ENCODE measurements at places on chromosomes 3 and 15. TPM values are rescaled to one million over a fixed set of nuclear protein-coding genes. Genes with fewer than 3 reads are reported as not detected.

WDR49 gene
- total RNA-seq, result 13.9 TPM

- no peaks in the 10 kb centered on the region for H3K27me3 ChIP-seq
- peaks cover 18% of the 10 kb centered on the region for H3K4me1 ChIP-seq
- no peaks in the 10 kb centered on the region for H3K36me3 ChIP-seq
- H3K4me3 ChIP-seq, result no peak overlapping the region
- H3K27ac ChIP-seq, result no peak overlapping the region
- DNase-seq, result no peak
Measured at GRCh38 chr15:91886878-91887277, 33.4 kb downstream of the SLCO3A1 start.

DNA sequence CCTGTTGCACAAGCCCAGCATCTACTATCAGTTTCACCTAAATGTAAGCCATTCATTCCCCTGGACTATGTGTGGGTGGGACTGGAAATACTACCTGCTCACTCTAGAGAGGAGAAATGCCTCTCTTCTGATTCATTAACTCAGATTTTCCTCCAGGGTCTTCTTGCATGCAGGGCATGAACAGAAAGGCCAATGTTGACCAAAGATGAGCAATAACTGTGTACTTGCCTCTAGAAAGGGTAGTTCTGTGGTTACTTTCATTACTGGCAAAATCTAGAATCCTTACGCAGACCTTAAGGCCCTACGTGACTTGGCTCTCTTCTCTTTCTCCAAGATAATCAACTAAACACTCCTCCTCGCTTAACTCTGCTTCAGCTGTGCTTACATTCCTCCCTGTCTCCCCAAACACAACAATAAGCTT lies 81.4 kb upstream of the PSMD6 start:
- H3K4me3 ChIP-seq, result no peak overlapping the region
- no peak overlapping the region for H3K27ac ChIP-seq
- H3K36me3 ChIP-seq, result peaks cover 3% of the 10 kb centered on the region
- DNase-seq, result no peak
- H3K4me1 ChIP-seq, result no peaks in the 10 kb centered on the region

- H3K27ac ChIP-seq, result no peak overlapping the region
- no peak overlapping the region for H3K4me3 ChIP-seq
- no peak for DNase-seq
- peaks cover 11% of the 10 kb centered on the region for H3K4me1 ChIP-seq
- H3K36me3 ChIP-seq, result no peaks in the 10 kb centered on the region
- H3K27me3 ChIP-seq, result no peaks in the 10 kb centered on the region
Measured at GRCh38 chr3:72894976-72895552, 7.2 kb downstream of the GXYLT2 start.

GRK7 gene
- not detected for total RNA-seq

DNA sequence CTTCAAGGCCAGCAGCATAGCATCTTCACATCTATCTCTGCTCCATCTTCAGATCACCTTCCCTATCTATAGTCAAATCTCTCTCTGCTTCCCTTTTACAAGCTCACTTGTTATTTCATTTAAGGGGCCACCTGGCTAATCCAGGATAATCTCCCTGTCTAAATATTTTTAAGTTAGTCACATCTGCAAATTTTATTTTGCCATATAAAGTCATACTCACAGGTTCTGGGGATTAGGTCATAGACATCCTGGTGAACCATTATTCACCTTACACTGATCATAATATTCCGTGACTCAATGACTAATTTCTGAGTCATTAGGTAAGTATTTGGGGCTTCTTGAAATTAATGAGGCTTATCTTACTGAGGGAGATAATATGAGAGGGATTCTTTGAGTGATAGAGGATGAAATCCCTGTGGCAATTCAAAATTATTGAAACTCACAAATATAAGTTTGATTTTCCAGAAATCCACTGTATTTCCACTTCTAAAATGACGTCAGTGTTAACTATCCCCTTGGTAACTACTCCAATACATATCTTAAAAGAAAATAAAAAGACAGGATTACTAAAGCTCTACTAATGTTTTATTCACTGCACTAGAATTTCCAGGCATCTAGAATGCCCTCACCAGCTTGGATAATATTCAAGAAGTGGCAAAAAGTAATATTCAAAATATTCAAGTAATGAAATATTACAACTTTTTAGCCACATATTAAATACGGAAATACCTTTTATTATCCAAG lies 93.7 kb upstream of the RBMS3 start:
- no peak overlapping the region for H3K4me3 ChIP-seq
- no peaks in the 10 kb centered on the region for H3K4me1 ChIP-seq
- DNase-seq, result no peak

DNA sequence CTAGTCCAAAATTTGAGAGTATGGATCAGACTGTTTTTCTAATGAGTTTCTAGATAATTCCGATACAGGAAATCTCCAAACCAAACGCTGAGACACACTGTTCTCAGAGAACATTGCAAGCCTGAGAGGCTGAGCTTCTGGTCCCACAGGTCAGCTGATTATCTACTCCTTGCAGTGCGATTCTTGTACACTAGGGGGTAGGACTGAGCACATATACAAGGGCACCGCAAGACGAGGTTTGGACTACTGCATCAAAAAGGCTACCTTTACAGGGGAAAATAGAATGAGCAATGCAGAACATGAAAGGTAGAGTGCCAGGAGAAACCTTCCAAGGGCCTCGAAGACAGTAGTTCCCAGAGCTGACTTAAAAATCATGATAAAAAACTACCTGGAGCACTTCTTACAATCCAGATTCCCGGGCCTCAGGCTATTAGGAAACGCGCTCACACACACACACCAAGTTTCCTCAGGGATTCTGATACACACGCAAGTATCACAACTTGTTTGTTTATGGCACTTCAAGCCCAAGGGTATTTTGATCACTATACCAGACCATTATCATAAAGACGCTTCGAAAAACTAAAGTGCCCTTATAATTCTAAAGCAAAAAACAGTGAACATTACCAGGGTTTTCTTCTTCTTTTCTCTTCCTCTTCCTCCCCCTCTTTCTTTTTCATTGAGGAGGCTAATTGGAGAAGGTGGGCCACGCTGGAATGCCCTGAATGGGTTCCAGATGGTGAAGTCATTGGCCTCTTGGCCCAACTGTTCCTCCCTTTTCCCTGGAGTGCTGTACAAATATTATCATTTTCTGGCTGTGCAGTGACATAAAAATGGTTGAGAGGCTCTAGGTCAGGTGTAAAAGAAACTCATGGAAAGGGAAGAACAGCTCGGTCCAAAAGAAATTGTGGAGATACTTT lies 61.8 kb downstream of the SLC12A8 start:
- H3K27me3 ChIP-seq, result no peaks in the 10 kb centered on the region
- H3K4me1 ChIP-seq, result peaks cover 42% of the 10 kb centered on the region
- peak overlapping the region; percentile 38 for H3K27ac ChIP-seq
- H3K36me3 ChIP-seq, result no peaks in the 10 kb centered on the region
- peak; percentile 35 for DNase-seq

Measured in lower lobe of right lung (tissue), 2 donors.